ENCODE measurements at places on chromosomes 16 and 17.

GRCh38 chr16:48384520-48385252 is 527 bp downstream of the SIAH1 start:
- peak; percentile 18 for DNase-seq

DNA sequence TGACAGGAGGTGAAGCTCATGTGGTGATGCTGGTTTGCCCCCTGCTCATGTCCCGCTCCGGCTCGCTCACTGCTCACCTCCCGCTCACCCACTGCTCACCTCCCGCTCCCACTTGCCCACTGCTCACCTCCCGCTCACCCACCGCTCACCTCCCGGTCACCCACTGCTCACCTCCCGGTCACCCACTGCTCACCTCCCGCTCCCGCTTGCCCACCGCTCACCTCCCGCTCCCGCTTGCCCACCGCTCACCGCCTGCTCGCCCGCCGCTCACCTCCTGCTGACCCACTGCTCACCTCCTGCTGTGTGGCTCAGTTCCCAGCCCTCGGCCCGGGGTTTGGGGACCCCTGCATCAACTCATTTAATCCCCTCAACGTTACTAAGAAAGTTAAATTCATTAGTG is 39.1 kb upstream of the SHISA9 start:
- no peak for DNase-seq

GRCh38 chr17:50258647-50259476 is 15.4 kb upstream of the TMEM92 start:
- no peak for DNase-seq

GRCh38 chr17:27239046-27239445 is 54.9 kb upstream of the WSB1 start:
- no peak for DNase-seq

GRCh38 chr17:74118504-74118903 is 85.0 kb upstream of the RPL38 start:
- DNase-seq: no peak

DNA sequence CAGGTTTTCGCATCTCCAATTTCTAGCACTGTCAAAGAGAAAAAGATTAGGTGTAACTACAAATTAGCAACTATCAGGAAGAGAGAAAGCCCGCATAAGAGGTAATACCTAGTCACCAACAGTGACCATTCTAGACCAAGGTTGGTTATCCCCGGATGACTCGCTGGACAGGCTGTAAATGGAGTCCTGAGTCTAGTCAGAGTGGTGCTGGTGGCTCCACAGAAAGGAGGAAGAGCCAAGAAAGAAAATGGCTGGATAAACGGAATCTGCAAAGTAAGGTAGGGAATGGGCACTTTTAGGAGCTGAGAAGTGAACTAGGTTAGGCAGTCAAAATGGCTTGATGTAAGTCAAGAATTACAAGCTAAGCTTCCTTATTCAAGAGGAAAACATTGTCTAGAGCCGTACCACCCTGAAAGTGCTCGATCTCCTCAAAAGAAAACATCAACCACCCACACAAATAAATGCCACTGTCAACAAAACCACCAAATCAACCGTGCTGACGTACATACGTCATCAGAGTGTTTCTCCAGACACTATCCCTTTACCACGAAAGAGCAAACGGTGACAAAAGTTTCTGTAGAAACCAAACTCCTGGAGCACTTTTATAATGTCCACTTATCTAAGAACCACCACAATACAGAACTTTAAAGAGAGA is 2.2 kb downstream of the GSPT1 start:
- no peak for DNase-seq

DNA sequence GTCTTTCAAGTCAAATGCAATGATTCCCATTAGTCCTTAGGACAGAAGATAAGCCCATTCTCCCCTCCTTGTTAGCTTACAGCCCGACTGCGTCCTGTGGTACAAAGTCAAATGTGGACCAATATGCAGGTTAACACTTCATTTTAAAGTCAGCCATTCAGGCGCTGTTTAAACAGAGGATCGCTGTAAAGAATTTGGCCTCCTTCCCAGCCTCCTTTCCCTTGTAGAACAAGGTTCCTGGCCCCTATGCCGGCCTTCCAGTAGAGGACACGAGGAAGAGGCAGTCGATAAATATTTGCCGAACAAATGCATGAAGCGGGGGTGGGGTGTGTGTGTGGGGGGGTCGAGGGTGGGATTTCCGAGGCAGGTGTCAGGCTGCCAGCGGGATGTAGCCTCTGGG is 4.3 kb downstream of the SDK2 start:
- DNase-seq: no peak

- DNase-seq: no peak
Observed at GRCh38 chr17:28937044-28937729, 14.1 kb downstream of the PHF12 start.

DNA sequence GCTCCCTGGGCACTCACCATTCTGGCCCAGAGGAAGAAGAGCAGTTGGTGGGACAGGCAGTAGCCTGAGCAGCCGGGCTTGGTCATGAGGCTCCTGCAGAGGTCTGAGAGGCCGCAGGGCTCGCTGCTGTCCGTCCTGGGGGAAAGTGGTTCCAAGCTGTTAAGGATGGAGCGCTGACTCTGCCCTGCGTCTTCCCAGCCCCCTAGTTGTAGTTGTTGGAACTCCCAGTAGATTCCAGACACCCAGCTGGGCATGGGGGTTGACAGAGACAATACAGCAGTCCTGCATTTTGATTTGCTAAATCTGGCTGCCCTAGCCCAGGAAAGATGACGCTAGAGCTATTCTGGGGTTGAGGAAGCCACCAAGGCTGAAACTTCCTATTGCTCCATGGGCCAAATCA is 7.3 kb downstream of the C16orf89 start:
- no peak for DNase-seq

- no peak for DNase-seq
Observed at GRCh38 chr16:6905601-6906000, 427.0 kb upstream of the RBFOX1 start.

DNA sequence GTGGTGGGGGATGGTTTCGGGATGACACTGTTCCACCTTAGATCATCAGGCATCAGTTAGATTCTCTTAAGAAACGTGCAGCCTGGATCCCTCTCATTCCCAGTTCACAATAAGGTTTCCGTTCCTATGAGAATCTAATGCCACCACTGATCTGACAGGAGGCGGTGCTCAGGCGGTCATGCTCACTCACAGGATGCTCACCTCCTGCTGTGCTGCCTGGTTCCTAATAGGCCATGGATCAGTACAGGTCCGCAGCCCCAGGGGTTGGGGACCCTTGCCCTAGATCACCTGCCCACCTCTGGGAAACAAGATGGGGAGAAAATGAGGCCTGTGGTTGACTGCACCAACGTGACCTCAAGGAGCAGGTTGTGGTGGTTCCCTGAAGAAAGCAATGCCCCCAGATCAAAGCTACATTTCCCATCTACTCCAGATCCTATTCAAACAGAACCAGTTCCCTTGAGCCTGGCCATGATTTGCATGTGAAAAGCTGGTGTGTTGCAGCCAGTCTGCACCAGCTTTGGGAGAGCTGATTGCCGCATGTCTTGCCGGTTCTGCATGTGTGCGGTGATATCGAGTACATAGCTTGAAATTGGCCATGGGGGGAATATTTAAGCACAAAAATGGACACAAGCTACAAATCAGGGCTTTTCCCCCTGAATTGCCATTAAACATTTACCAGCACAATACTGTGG is 183.2 kb upstream of the HSBP1 start:
- no peak for DNase-seq

DNA sequence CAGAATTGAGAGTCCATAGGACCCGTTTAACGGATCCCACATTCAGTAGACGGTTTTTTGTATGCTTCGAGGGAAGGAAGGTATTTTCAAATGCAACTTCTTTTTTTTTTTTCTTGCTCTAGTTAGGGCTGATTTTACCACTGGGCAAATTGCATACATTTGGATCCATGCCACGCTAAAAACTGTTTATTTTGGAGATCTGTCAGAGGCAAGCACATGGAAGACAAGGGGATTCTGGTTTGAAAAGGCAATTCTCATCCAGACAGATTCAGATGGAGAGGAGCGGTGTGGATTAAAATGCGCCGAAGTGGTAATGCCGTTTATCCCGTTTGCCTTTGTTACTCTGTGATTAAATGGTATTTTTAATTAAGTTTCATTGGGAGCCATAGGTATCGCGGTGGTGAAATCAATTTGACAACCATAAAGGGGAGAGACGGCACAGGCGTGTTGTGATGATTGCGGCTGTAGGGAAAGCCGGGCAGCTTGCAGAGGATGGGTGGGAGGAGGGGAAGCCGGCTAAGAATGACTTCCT is 170.4 kb downstream of the IRX3 start:
- no peak for DNase-seq

DNA sequence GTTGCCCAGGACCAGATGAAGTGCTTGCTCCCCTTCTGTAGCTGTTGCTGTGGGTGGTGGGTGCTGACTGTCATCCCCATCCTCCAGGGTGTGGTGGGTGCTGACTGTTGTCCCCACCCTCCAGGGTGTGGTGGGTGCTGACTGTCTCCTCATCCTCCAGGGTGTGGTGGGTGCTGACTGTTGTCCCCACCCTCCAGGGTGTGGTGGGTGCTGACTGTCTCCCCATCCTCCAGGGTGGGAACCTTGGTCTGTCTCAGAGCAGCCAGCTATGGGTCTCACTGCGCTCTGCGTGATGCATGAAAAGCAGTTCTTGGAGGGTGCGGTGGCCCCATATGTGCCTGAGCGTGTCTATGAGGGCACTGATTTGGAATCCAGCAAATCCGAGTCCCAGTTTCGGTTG is 163.8 kb downstream of the RPTOR start:
- no peak for DNase-seq

- DNase-seq: no peak
Observed at GRCh38 chr16:15618392-15618791, 24.6 kb downstream of the MARF1 start.

- DNase-seq: no peak
Observed at GRCh38 chr17:2008332-2009126, 16.6 kb downstream of the RTN4RL1 start.

- no peak for DNase-seq
Observed at GRCh38 chr16:57534881-57535658, 1.3 kb downstream of the CCDC102A start.

DNA sequence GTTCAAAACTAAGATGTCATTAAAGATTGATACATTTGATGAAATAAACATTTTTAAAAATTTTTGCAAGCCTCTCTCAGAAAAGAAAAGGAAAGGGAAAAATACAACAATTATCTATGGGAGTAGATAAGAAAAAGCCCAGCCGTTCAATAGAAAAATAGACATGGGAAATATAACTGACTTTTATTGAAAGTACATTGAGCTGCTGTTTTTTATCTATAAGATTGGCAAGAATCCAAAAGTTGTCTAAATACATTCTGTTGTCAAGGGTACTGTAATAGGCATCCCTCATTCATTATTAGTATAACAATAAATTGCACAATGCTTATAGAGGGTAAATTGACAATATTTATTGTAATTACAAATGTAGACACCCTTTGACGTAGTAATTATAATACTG is 38.4 kb upstream of the IRX6 start:
- no peak for DNase-seq

- no peak for DNase-seq
Observed at GRCh38 chr17:60303406-60304099, 88.4 kb downstream of the USP32 start.

- DNase-seq: no peak
Observed at GRCh38 chr17:17103160-17103559, 60.9 kb downstream of the MPRIP start.

DNA sequence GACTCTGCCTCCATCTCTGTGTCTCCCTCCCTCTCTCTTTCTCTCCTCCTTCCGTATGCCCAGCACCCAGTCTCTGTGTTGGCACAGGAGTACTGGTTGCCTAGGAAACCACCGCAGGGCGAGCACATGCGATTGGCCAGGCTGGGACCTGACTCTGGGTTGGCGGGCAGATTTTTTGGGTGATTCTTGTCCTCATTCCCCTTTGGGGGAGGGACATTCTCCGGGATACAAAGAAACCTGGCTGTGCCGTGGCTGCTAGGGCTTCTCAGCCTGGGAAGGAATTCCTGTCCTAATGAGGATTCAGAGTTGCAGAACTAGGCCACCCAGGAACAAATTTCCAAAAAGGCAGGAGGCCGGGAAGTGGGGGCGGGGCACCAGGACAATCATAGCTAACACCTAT is 168.9 kb downstream of the SHISA9 start:
- no peak for DNase-seq

- DNase-seq: no peak
Observed at GRCh38 chr17:3887804-3888203, 5.0 kb downstream of the CAMKK1 start.

GRCh38 chr17:34556384-34556783 is 23.0 kb upstream of the TMEM132E start:
- no peak for DNase-seq

DNA sequence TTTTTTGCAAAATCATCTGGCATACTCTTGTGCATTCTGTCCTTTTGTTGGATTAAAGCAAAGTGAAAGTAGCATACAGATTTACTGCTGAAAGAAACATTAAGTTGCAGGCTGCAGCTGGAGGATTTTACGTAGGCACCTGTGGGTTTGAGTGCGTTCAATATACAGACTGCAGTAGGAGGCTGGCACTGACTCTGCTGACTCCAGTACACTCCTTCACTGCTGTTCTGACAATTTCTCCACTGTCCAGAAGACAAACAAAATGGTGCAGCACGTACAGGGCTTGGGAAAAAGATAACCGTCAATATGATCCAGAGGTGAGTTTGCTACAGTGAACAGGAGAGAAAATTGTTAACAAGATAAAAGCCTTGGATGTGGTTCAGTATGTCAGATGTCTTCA is 73.3 kb downstream of the TANC2 start:
- no peak for DNase-seq

DNA sequence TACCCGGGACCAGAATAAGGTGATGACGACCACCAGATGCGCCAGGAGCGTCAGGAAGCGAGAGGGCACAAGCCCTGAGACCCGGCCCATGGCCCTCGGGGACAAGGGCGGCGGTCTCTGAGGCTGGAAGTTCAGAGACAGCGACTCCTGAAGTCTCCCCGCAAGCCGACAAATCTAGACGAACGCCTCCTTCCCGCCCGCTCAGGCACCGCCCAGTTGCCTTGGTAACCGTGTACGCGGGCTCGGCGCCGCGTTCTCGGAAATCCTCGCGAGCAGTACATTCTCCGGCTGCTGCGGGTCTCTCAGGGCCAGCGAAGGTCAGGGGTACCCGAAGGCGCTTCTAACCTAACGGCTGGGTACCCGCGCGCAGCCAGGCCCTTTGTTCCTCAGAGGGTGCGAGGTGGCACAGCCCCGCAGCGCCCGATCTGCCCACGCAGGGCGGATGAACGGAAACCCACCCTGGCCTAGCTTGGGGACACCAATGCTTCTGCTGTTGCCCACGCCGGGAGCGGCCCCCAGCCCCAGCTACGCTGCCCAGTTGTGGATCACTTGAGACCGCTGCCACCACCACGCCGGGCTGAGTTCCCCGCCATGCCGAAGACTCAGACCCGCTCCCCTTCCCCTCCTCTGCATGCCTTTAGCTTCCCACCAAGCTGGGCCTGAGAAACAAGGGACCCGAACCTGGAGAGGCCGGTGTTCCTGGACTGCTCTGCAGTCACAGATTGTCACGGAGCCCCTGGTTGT is at the start of gene TMEM107:
TMEM107 (minus strand) TSS at position 184 of the 744 bp plus-strand sequence; CDS start at position 90, 94 bp downstream.
- peak; percentile 35 for DNase-seq
